ENCODE measurements at places on chromosomes 16 and 17.

DNA sequence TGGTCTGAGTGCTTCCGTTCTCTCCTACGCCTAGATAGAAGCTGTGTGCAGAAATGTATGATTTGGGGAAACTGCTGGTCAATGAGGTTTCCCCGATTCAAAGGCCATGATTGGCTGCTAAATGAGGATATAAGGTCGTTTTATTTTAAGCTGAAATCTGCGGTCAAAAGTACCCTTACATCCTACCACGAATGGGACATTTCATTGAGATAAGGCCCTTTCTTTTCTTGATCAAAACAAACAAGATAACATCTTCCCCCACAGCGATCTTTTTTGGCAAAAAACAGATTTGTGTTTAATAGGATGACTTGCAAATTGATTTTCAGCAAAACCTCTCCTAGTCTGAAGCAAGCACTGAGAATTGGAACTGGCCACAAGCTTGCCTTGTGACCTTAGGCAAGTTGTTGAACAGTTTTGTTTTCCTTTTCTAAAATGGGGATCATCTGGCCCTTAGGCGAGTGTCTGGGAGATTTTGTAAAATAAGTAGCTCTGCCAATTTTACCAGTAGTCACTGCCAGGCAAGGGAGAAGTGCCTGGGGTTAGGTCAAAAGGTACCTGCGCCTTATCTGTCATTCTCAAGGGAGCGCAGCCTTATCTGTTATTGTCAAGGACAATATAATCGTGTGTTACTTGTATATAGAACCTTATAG is 635 bp downstream of the SCPEP1 start:
- no peak for DNase-seq

GRCh38 chr17:44502598-44503146 is 534 bp downstream of the GPATCH8 start:
- DNase-seq: no peak

- DNase-seq: no peak
Observed at GRCh38 chr17:29546830-29547229, 20.0 kb downstream of the ABHD15 start.

DNA sequence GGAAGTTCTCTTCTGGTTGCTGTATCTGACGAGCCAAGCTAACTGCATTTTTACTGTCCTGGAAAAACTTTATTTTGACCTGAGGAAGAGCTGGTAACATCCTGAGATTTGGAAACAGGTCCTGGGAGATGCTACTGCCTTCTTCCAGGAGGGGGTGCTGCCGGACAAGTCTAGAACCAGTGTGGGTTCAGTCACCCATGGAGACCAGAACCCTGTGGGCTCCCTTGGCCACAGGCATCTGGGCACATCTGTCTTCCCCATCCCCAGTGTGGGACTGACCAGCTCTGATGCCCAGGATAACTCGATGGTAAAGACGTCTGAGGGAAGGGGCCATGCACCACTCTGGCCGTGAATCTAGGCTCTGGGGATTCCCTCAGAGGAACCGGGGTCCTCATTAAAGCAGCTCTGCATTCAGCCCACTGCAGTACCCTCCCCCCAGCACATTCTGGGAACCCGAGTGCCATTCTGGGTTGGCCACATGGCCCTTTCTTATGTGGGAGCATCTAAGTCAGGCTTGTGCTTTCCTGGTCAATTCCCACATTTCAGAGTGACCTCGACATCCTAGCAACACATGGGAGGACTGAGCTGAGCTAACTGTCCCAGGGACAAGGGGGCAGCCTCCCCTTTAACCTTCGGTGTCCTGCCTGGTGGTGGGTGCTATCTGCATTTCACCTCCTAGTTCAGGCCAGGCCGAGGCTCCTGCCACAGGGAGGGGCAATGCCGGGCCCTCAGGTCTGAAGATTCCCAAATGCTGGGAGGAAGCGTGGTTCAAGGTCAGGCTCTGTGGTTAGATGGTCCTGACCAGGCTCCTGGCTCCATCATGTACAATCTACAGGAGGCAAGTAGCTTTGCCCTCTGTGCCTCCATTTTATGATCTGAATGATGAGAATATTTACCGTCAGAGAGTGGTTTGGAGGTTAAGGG is 6.4 kb downstream of the C16orf86 start:
- peak; percentile 63 for DNase-seq

DNA sequence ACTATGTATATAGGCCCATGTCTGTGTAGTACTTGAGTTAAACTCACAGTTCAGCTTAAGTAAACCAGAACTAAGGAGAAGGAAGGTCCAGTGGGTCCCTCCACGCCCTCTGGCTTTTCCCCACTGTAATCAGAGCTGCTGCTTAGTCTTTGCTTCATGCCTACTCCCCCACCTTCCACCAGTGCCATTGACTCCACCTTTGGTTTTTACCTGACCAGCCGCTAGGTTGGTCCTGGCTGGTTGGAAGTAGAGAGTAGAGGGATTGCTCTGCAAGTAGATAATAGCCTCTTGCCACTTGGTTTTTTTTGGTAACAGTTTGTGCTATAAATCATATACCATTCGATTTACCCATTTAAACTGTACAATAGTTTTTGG is 22.8 kb upstream of the PHKG2 start:
- no peak for DNase-seq

- DNase-seq: no peak
Observed at GRCh38 chr17:28357901-28358197, 522 bp upstream of the POLDIP2 start.

- DNase-seq: no peak
Observed at GRCh38 chr16:72974142-72974769, 73.7 kb downstream of the ZFHX3 start.

GRCh38 chr16:67286441-67287235 is 7.3 kb downstream of the PLEKHG4 start:
- DNase-seq: no peak

DNA sequence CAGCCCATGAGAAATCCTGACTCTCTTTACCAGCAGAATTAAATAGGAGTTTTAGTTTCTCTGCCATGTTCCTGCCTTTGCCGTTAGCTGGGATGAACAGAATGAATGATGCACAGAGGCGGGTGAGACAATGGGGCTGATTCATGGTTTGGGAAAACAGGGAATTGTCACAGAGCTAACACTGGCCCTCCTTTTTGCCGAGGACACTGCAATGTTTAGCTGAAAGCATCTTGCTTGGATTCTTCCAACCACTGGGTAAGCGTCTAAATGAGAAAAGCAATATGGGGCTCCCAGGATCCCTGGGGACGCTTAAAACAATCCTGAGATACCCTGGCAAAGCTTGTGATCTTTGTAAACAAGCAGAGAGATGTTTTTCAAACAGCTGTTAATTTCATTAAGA is 12.8 kb upstream of the PAFAH1B1 start:
- DNase-seq: no peak

GRCh38 chr17:49899191-49899485 is 51.3 kb upstream of the TAC4 start:
- no peak for DNase-seq

DNA sequence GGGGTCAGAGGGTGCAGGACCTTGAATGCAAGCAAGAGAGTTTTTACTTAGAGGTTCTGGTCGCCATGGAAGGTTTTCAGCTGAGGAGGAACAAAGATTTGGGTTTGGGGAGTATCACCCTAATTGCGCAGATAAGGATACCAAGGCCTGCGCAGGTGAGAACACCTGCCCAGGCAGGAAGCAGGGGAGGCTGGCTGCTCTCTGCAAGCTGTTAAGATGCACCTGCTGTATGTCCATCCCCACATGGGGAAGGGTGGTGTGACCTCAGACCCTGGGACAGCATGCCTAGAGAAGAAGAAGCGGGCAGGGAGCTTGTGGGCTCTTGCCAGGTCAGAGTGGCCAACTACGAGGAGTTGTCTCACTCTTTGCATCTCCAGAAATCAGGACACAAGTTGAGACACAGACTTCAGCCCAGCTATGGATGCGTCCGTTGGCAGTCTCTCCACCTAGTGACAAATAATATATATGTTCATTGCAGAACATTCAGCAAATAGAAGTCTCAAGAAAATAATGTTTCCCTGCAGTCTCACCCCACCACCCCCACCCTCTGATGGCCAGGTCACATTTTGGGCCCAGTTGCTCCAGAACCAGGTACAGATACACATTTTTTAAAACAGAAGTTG is 77.7 kb downstream of the SREBF1 start:
- DNase-seq: no peak

GRCh38 chr17:63116228-63116627 is 150.2 kb downstream of the TANC2 start:
- no peak for DNase-seq
